ENCODE measurements at places on chromosomes 16 and 17. TPM values are rescaled to one million over a fixed set of nuclear protein-coding genes. Genes with fewer than 3 reads are reported as not detected.

- no peak for DNase-seq
These were observed 2.9 kb downstream of the IL34 start for GRCh38 chr16:70649300-70649699.

DNA sequence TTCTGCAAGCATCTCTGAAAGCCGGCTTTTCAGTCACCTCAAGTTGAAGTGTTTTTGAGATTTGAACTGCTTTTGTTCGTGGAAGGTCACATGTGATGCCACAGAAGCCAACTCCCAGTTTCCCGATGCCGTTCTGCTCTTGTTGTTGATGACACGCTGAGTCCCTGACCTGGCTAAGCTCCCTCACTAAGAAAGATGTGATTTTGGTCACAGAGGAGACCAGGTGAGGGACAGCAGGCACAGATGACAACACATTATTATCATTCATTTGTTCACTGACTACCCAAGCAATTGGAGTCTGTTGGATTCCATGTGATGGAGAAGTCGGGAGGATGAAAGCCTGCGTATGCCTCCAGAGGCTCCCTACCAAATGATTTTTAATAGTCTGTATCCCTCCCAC is 822.4 kb upstream of the RBFOX1 start:
- no peak for DNase-seq

- DNase-seq = no peak
These were observed 185.0 kb downstream of the TANC2 start for GRCh38 chr17:63150994-63151464.

- DNase-seq = no peak
These were observed 54.3 kb downstream of the KPNA2 start for GRCh38 chr17:68089881-68090280.

DNA sequence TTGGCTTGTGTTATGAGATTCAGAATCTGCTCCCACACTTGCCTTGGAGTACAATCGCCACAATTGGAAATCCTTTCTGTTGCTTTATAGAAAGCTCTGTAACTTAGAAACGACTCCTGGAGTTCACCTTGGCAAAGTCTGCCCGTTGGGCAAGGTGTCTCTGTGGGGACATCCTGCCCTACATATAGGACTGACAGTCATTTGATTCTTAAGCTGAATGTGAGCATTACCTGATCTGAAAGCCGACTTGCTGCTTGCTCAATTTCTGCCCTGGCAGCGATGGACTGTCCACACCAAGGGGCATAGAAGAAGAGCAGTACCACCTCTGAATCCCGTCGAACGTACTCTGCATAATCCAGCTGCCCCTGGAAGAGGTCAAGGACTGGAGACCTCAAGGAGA is 6.9 kb downstream of the TXNDC11 start:
- DNase-seq = no peak

DNA sequence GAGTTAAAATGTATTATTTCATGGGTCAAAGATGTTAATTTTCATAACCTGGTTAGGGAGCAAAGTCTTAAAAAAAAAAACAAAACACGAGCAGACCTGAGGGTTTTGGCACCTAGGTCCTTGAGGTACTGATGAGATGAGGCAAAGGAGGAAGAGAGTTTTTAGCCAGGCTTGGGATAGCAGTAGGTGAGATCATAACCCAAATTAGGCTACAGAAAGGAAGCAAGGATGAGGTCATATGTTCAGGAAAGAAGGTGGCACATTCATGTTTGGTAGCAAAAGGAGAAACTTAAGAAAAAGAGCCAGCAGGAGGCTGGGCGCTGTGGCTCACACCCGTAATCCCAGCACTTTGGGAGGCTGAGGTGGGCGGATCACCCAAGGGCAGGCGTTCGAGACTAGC is 2.8 kb downstream of the ATXN1L start:
- DNase-seq = no peak

DNA sequence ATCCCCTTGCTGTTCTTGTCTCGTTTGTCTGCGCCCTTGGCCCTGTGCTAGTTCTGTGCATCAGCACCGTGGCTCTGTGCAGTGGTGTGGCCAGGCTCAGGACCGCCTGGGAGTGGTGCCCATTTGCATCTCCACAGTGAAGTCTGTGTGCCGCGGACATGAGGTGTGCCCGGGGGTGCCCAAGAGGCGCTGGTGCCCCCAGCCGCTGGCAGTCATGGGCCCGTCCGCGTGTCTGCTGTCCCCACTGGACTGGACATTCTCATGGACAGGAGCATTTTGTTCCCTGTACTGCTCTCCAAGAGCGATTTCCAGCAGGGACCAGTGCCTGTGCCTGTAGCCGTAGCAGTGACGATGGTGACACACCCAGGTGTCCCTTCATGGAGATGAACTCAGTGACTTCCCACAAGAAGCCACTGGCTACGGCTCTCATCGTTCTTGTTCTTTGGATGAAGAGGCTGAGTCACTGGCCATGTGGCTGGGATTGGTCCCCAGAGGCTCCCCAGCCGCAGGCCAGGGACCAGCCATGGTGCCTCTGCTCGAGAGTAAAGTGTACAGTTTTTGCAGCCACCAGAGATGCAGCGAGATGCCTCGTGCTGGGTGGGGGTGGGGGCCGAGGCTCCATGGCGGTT is 13.0 kb upstream of the MC1R start:
- DNase-seq = no peak

DNA sequence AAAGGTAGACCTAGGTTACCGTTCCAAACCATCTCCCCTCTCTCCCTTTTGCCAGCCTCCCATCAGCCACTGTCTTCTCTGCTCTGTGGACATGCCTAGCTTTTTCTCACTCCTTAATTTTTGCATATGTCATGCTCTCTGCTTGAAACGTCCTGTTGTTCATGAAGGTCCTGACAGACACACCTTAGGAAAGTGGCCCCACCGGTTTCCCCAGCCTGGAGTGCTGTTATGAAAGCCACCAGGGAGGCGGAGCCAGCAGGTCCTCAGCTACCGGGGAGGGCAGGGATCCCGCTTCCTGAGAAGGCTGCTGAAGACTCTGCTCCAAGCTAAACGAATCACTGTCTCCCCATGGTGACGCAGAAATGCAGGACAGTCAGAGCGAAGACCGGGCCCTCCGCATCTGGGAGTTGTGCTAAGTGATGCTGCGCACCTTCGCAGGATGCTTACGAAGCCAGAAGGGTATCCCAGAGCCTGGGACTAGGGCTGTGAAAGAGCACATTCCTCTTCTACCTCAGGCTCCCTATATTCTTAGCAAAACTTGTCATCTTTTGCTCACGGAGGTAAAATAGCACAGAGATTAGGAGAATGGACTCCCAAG is 2.3 kb upstream of the SLC16A11 start:
- DNase-seq = peak; percentile 91

DNA sequence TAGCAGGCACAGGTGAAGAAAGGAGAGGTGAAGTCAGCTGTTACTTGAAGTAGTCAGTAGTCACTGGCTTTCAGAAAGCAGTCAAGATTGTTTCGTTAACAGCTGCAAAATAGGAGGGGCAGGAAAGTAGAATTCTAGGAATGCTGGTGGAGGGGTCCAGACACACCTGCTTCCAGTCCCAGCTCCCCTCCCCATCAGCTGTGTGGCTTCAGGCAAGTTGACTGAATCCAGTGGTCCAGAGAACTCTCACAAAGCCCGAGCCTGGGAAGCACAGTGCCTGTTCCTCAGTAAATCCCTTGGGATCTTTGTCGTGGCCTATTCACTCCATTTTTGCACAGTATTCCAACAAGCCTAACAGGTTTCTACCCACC is 4.6 kb upstream of the SOCS1 start:
- DNase-seq = peak; percentile 82

DNA sequence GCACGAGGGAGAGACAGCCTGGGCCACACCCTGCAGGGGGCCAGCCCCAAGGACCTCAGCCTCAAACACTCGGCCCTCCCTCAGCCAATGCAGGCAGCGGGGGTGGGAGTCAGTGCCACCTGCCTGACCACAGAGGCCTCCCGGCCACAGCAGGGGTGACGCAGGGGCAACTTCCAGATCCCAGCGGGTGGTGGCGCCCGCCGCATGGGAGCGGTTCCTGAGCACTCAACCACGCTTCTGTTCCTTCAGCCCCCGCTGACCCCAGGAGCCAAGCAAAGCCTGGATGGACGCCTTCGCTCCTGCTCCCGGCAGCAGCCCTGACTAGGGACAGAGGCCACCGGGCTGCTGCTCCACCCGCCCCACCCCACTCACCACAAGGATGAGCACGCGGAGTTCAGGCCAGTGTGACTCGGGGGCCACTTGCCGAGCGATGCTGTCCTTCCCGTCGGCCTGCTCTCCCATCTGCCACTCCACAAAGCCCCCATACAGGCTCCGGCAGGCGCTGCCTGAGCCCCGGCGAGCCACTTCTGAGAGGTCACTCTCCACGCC is 5.0 kb upstream of the CYBA start:
- DNase-seq = no peak

DNA sequence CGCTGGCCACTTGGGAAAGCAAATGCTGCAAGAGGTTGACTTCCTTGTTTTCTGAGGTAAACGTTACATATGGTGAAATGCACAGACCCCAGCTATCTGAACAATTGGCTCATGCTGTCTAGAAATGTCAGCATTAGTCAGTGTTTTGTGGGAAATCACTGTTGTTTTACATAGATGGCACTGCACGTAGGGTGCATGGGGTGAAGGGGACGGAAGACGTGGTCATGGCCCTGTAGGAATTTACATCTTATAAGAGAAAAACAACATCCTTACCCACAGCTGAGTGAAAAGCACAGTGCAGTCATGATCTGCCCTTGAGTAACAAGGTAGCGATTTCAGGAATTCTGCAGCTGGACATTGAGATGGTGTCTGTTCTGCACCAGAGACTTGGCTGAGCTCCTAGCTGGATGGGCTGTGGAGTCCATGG is 15.2 kb downstream of the RPTOR start:
- DNase-seq = no peak

GRCh38 chr16:19805459-19806162 is 79.0 kb downstream of the GPRC5B start:
- DNase-seq = no peak

GRCh38 chr17:62905233-62905632 is 60.8 kb upstream of the TANC2 start:
- no peak for DNase-seq

GRCh38 chr16:46612121-46612520 is 9.1 kb downstream of the SHCBP1 start:
- no peak for DNase-seq

DNA sequence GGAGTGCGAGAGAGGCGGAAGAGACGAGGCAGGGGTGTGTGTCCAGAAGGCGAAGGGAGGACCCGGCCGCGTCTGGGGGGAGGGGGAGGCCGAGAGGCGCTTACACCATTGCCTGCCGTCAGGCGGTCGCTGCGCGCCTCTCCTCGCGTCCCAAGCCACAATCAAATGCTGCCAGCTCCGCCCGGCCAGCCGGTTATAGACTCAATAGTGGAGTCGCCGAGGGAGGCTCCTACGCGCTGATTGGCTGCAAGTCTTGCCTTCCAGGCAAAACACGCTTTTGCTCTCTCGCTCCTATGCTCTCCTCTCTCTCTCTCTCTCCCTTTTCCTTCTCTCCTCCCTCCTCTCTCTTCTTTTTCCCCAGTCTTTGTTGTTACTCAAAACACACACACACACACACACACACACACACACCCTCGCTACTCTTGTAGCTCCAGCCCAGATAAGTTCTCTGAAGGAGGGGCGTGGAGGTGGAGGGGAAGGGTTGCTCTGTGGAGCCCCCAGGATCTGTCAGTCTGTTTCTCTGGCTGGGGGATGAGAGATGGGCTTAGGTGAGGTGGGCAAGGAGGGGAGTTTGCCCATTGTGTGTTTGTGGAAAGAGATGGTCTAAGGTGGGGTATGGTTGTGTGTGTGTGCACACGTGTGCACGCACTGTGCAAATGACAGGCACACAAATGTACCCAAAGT is at the start of gene DLX3:
TSS of gene DLX3 (minus strand) at position 170 of the 684 bp plus-strand sequence. CDS start 226 bp downstream, outside the sequence.
- DNase-seq = peak; percentile 83

DNA sequence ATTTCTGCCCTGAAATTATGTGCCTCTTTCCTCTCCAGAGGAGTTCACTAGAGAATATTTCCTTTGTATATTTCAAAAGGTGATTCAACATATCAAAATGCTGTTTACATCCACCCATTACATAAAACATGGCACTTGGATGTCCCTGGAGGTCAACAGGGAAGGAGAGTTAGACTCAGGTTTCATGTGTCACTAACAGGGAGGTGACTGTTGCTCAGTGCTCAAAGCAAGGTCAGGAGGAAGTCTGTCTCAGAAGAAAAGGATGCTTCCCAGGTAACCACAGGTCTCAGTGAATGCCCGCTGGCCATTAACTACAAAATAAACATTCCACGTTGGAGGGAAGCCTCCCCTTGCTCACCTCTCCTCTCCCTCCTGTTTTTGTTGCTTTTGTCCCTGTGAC is 198.6 kb downstream of the AXIN2 start:
- no peak for DNase-seq

The CLEC19A gene
- not detected for total RNA-seq

The ZACN gene
- 0.34 TPM for total RNA-seq

The TP53TG3 gene
- not detected for total RNA-seq

The COG4 gene
- 90.3 TPM for total RNA-seq

The CHST5 gene
- not detected for total RNA-seq

The GSG1L2 gene
- not detected for total RNA-seq
